Hippocampal formation (tissue), 2 donors: ENCODE measurements at places on chromosomes 12 and 14.

GRCh38 chr14:100419856-100420255 is 96.7 kb downstream of the SLC25A47 start:
- DNase-seq, result no peak

- DNase-seq, result no peak
Measured at GRCh38 chr12:16062611-16063010, 151.5 kb downstream of the DERA start.

- no peak for DNase-seq
Measured at GRCh38 chr12:114815026-114815795, 131.2 kb upstream of the TBX3 start.

- DNase-seq, result no peak
Measured at GRCh38 chr12:1173781-1174617, 183.0 kb downstream of the ERC1 start.

DNA sequence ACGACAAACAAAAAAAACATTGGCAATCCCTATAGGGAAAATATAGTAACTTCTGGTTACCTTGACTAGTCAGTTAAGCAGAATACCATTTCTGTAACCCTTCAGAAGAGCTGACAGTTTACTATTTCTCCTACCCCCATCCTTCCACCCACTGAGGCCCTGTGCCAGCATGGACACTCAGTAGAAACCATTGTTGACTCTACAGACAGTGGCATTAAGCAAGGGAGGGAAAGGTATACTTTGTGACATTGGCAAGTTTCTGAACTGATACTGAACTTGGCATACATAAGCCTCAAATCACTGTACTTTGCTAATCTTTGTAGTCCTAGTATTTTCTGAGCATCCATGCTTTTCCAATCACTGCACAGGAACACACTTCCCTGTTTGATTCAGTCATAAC is 33.4 kb upstream of the VSX2 start:
- no peak for DNase-seq

- DNase-seq, result no peak
Measured at GRCh38 chr12:51920046-51920445, 12.7 kb downstream of the ACVRL1 start.

- no peak for DNase-seq
Measured at GRCh38 chr12:13836099-13836498, 145.3 kb downstream of the GRIN2B start.

GRCh38 chr14:66600416-66600815 is 92.5 kb downstream of the GPHN start:
- DNase-seq, result no peak

- DNase-seq, result no peak
Measured at GRCh38 chr12:95283371-95283770, 65.8 kb downstream of the VEZT start.

GRCh38 chr12:100927826-100928225 is 133.2 kb downstream of the ANO4 start:
- DNase-seq, result no peak

DNA sequence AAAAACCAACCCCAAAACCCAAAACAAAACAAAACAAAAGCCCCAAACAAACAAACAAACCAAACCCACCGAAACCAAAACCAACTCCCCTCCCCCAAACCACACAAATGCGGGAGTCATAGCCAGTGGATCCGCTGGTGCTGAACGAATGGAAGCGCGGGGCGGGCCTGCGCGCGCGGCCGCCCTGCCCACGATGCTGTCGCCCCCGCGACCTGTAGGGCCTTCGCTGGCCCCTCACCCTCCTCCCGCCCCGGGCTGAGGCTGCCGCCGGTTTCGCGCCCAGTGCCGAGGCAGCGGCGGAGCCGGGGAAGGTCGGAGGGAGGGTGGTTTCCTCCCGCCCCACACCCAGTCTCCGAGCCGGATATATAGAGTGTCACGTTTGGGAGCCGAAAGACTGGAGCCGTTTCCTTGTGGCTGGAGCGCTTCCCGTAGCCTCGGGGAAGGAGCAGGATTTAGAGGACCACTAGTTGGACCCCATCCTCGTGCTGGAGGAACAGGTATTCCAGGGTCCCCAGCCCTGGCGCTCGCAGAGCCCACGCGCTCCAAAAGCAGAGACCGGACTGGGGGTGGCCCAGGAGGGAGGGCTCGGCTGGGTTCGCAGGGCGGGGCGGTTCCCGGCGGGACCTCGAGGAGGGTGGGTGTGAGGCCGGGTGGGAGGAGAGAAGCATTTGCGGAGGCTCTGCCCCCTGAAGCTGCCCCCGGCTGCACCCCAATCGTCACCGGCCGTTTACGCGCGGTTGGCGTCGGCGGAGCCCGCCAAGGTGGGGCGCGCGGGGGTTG is at the start of gene FAR2:
Gene FAR2, plus strand, starts transcription at position 368 of the 780 bp plus-strand sequence. CDS start 121,172 bp downstream, outside the sequence.
- DNase-seq, result no peak
